ENCODE measurements at places on chromosomes 11 and 22.
A peak's percentile ranks its signal among the peaks of the same experiment; 100 is the strongest.

DNA sequence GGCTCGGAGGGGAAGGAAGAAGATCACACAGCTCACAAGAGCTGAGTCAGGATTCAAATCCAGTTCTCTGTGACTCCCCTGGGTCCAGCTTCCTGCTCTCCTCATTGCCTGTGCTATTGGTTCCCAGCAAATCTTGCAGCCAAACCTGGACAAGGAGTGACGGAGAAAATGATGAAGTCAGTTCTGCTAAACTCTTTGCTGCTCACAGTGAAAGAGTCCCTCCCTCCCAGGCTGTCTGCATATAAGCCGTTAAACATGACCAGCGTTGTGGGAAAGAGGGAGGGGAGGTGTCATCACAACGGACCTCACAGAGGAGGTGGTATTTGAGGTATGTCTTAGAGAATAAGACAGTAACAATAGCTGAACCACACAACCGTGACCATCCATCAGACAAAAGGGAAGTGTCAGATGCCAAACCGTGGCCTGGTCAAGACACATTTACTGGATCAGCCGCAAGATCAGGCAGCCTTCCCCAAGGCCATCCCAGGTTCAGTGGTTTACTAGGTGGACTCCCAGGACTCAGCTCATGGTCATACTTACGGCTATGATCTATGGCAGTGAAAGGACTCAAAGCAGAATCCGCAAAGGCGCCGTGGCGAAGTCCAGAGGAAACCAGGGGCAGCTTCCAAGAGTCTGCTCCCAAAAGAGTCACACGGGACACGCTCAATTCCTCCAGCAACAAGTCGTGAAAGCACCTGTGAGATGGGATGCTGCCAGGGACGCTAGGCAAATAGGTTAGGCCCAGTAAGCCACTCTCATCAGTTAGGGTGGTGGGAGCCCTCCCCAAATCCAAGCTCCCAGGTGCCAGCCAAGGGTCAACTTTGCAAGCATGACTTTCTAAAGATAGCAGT, 2.8 kb upstream of the CYTH4 start:
- no peak for DNase-seq

DNA sequence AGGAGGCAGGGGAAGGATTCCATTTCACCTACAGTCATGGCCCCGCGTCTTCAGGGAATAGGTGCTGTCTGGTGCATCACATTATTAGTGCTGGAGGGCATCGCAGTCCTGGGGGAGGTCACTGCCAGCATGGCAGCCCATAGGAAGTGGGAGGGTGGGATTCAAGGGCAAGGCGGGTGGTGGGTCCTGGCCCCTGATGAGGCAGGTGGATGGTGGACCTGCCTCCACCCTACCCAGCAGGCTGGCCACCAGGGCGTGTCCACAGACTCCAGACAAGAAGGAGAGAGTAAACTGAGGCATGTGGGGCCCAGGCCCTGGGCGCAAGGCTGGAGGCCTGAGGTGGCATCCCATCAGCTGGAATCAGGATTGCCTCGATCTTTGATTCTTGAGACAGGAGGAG, 53.3 kb downstream of the RTN4R start:
- DNase-seq, result no peak

DNA sequence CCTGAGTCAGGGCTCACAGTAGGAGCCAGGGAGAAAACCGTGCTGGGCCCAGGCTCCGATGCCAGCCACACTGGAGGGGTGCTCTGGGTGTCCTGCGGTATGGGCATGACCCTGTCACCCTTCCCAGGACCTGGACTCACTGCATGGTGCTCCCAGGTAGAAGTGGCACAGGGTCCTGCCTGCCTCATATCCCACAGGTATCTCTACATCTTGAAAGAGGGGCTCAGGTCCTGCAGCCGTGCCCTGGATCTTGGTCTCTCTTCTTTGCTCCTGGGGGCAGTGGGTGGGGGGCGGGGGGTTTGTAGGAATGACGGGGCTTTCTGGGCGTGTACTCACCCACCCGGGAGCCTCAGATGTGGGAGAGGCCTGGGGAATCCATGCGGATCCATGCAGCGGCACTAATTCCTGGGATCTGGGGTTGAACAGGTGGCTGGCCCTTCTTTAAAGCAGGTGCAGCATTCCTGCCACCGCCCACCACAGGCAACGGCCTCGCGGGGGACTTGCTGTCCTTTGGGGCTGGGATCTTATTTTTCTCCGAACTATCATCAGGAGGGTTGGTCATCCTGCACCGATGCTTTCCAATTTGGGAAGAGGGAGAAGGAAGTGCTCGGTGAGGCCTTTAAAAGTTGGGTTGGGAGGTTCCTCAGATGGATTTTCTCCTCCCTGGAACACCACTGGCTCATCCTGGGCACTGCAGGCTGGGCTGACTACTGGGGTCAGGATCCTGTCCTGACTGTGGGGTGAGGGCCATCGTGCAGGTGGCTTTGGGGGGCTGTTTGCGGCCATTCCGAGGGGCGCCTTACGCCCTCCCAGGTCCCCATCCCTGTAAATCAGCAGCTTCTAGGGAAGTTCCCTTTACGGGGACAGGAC, 886.4 kb downstream of the BRD1 start:
- DNase-seq, result no peak

- DNase-seq, result no peak
These were observed 663 bp upstream of the BUD13 start for GRCh38 chr11:116773203-116774097.

DNA sequence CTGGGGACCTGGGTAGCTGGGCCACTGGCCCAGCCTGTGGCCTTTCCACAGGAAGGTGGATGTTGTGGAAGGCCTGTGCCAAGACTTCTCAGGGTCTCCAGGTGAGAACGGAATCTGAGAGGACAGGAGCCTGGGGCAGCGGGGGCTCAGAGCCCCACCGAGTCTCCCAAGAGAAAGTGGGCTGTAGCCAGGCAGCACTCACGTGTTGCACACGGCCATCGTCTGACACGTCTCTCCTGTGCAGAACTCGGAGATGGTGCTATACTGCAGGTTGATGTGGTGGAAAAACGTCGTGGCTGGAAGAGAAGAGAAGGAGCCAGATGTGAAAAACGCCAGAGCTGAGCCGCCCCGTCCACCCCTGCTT, 6.4 kb downstream of the MOB2 start:
- DNase-seq, result no peak

GRCh38 chr11:84137505-84137904, 851.3 kb upstream of the CCDC90B start:
- no peak for DNase-seq

DNA sequence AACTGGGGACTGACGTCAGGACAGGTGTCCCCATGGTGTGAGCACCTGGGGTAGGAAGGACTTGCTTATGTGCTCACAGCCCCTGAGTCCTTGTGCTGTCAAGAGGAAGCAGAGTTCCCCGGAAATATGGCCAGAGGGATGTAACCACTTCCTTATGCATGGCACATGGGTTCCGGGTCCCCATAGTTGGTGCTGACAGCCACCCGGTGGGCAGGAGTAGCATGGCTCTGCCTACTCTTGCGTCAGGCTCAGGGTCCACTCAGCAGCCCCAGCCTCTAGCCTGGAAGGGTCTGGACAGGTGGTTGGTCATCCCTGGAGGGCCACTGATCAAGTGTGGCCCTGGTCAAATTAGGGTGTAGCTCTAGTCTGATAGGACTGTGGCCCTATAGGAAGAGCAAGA, 42.8 kb upstream of the CCND1 start:
- DNase-seq, result peak; percentile 16

GRCh38 chr22:37180531-37181231, 7.4 kb downstream of the C1QTNF6 start:
- DNase-seq, result no peak

- no peak for DNase-seq
These were observed 54.1 kb upstream of the BDNF start for GRCh38 chr11:27754035-27755017.

DNA sequence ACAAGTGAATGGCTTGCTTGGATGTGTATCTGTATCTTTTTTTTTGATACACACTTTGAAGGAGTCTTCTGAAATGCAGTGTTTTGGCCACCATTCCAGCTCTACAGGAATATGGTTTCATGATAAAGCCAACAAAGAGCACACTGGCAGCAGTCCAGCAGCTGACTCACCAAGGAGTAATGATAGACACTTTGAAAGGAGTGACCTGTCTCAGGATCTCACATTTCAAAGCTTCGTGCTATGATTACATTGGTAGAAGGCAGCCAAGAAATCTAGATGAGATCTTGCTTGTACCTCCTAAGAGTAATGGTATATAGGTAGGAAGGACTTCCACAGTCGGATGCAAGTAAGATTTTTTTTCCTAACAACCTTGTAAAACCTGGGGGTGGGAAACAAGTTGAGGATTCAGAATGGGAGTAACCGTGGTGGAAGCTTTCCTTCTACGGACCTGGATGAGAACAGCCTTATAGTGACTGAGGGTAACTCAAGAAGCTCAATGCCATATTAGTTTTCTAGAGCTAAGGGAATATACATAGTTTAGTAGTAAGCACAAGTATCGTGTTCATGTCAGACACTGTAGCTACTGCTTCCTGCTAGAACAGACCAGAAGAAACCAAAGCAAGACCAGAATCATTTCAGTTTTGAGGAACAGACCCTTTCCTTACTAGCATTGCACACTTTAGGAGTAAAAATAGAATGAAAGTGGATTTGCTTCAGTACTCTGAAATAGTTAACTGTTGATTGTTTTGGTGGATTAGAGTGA, 25.0 kb downstream of the MTMR3 start:
- DNase-seq, result peak; percentile 14

DNA sequence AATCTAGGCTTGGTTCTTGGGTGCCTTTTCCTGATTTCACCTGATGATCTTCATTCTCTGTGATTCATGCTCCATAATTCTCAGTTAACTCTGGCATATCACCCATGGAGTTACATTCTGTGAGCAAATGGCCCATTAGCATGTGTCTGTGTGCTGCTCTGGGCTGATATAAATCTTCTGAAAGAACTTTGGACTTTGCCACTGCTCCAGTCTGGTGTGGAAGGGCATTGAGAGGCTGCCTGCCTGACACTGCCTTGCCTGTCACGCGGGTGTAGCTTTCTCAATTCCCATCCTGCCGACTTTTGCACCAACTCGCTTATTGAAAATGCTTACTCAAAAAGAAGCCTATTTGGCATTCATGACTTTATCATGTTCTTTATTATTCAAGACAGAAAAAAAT, 42.2 kb downstream of the FAT3 start:
- no peak for DNase-seq

- no peak for DNase-seq
These were observed 127.9 kb upstream of the NECTIN1 start for GRCh38 chr11:119856681-119857485.

- no peak for DNase-seq
These were observed 12.3 kb downstream of the ARFGAP3 start for GRCh38 chr22:42844756-42845155.

- peak; percentile 12 for DNase-seq
These were observed 534.5 kb downstream of the LRRC4C start for GRCh38 chr11:40924915-40925314.

DNA sequence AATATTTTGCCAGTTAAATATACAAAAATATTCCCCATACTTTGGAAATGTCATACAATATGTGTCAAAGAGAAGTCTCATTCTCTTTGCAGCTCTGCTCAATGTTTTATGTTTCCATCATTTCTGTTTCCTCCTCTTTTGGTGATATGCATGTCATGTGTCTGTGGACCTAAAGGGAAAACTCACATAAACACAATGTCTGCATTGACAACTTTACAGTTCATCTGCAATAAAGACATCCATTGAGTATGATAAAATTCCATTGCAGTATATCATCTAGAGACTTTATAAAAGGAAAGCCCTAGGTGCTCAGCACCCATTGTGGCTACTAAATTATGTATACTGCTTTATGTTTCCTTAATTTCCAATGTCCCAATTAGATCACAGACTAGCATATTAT, 461.3 kb upstream of the FAT3 start:
- no peak for DNase-seq

DNA sequence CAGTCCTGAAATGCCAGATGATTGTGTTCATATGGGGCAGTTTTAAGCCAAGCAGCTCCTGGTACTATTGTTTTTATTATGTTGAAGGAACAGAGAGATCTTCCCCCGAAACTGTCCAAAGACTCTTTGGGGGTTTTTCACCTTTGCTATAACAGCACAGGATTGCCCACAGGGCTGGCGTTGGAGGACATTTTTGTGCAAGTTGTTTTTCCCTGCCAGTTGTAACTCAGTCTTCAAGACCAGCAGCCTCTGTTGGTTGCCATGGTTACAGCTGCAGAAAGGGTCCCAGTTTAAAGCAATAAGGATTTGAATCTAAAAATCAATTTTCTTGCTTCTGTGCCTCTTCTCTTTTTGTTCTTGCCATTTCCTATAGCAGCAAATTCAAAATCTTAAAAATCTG, 45.4 kb upstream of the YWHAH start:
- peak; percentile 48 for DNase-seq

DNA sequence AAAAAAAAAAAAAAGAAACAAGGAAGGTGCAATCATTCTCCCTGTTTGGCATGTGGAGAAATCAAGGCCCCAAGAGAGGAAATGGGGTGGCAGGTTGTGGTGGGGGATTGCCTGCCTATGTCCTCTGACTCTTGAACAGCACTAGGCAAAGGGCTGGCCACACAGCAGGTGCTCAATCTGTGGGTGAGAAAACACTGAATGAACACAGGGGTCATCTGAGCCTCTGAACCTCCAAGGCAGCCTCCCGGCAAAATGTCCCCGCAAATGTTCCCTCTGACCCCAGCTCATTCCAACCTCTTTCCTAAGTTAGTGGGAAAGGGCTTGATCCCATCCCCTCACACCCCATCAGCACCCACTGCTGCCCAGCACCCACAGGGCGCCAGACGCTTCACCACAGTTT, 4.6 kb downstream of the PLA2G6 start:
- DNase-seq, result no peak

DNA sequence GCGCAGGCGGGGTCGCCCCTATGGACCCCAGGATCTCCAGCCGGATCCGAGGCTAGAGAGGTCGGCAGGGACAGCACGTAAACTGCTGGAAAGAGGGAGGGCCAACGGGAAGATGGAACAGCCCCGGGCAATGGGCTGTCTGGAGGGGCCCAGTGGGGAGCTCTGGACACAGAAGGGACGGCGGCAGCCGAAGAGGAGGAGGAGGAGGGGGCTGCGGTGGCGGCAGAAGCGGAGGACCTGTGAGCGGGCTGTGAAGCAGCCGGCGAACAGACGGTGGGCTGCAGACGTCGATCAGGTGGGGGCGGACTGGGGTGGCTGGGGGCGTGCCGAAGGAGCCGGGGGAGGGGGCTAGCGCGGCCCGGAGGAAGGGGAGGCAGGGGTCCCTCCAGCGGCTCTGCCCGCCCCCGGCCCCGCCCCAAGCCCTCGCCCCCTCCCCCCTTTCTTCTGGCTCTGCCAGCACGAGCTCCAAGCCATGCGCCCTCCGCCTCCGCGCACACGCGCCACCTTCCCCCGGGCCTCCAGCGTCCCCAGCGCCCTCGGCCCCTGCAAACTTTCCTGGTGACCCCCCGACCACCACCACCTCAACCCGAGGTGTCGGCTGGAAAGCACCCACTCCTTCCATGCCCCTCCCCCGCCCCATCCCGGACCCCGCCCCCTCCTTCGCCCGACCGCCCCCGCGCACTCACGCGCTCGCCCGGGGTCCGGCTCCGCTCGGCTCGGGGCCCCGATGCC, 432 bp downstream of the TNKS1BP1 start:
- DNase-seq, result peak; percentile 79

DNA sequence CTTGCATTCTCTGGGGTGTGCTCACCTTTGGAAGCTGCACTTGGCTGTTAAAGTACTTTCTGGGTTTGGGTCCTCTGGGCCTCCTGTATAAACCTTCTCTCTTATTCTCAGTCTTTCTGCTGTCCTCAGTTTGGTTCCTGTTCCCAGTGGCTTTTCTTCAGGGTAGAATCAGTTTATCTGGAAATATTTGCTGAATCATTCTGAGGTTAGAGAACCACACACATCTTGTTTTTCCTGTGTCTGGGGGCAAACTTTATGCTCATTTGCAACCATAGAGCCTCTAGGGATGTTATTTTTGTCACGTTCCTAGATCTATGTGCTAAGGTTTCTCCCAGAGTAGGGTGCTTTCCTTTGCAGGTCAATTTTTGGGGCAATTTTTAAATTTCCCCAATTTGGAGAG, 224.3 kb upstream of the C11orf87 start:
- no peak for DNase-seq

All from GM23338 (cell line).